ENCODE measurements at places on chromosomes 6 and 20. TPM values are rescaled to one million over a fixed set of nuclear protein-coding genes. Genes with fewer than 3 reads are reported as not detected.

DNA sequence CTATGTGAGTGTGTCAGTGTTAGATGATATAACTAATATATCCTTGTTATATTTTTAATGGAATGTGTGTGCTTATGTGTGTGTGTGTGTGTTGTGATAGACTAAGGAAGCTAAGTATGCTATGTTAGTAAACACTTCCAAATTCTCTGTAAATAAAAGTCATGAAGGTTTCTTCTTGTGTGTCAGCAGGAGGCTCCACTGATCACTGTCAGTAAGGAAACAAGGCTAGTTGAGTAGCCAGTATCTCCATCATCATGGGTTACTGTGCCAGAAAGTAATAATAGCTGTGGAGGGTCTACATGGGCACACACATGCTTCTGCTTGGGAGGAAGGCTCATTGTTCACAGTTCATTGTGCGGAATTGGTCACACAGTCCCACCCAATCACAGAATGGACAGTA is 302.8 kb upstream of the RNF217 start:
- H3K36me3 ChIP-seq: no peaks in the 10 kb centered on the region
- H3K4me1 ChIP-seq: no peaks in the 10 kb centered on the region
- H3K27me3 ChIP-seq: no peaks in the 10 kb centered on the region
- no peak overlapping the region for H3K27ac ChIP-seq
- no peak for DNase-seq

Gene BPIFB1
- total RNA-seq: not detected

DNA sequence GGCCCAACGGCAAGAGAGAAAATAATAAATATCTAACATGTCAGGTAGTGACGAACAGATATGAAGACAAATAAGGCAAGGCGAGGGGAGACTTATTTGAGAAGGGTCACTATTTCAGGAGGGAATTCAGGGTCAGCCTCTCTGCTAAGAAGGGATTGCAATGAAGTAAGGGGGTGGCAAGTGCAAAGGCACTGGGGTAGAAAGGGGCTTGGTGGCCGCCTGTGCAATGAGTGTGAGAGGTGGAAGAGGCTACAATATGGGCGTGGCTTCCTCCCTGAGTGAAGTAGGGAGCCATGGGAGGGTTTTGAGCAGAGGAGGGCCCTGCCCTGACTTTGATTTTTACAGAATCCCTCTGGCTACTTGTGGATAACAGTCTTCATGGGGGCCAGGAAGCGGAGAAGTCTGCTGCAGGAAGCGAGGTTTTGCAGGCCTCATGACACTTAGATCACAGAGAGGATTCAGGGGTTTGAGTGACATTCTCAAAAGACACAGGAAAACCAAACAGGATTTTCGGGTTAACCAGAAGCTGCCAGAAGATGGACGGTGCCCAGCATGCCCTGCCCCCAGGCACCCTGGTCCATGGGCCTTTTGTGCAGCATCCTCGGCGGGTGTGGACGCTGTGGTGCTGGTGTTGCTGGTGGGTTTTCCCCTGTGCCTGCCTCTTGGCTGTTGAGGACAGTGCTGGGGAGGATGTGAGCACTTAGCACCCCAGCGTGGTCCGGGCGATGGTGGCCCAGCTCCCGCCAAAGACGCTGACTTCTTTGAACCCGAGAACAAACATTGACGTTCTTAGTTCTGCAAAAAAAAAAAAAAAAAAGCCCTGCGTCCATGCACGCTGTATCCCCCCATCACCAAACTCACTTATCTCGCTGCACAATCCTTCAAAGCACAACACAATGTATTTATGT is 124.2 kb upstream of the PTPN1 start:
- H3K27me3 ChIP-seq: no peaks in the 10 kb centered on the region
- no peak overlapping the region for H3K4me3 ChIP-seq
- H3K27ac ChIP-seq: no peak overlapping the region
- DNase-seq: no peak

Gene B3GAT2
- total RNA-seq: not detected

DNA sequence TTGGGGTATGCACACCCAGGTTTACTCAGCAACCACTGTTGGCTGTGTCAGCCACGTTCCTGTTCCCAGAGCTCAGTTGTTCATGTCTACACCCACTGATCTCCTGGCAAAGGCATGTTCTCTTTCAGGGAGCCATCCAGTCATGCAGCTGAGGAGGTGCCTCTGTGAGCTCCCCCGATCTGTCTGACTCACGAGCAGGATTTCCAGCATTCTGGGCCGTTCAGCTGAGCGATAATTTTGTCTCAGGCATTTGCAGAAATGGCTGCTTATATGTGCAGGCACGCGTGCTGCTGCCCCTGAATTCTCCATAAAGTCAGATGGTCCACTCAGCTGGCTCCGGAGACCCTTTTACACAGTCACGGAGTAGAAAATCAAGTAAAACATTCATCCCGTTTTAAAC is 78.4 kb upstream of the IYD start:
- no peaks in the 10 kb centered on the region for H3K36me3 ChIP-seq
- H3K27ac ChIP-seq: no peak overlapping the region
- no peak for DNase-seq
- no peaks in the 10 kb centered on the region for H3K27me3 ChIP-seq

Gene HFE
- total RNA-seq: 14.3 TPM

GRCh38 chr20:47243003-47243402 is 113.5 kb downstream of the ZMYND8 start:
- peaks cover 61% of the 10 kb centered on the region for H3K36me3 ChIP-seq
- H3K27ac ChIP-seq: no peak overlapping the region
- peaks cover 28% of the 10 kb centered on the region for H3K4me1 ChIP-seq
- no peaks in the 10 kb centered on the region for H3K27me3 ChIP-seq
- no peak for DNase-seq

- no peak overlapping the region for H3K27ac ChIP-seq
- no peaks in the 10 kb centered on the region for H3K36me3 ChIP-seq
- DNase-seq: peak; percentile 26
- no peaks in the 10 kb centered on the region for H3K27me3 ChIP-seq
- H3K4me1 ChIP-seq: no peaks in the 10 kb centered on the region
- no peak overlapping the region for H3K4me3 ChIP-seq
Observed at GRCh38 chr20:14775778-14776177, 438.4 kb upstream of the FLRT3 start.

Gene HLA-DOB
- total RNA-seq: not detected

- H3K27me3 ChIP-seq: no peaks in the 10 kb centered on the region
- H3K4me3 ChIP-seq: no peak overlapping the region
- H3K27ac ChIP-seq: no peak overlapping the region
- H3K4me1 ChIP-seq: no peaks in the 10 kb centered on the region
- no peak for DNase-seq
Observed at GRCh38 chr6:140663772-140664171, 1289.3 kb upstream of the CITED2 start.

Gene CITED2
- 333 TPM for total RNA-seq

DNA sequence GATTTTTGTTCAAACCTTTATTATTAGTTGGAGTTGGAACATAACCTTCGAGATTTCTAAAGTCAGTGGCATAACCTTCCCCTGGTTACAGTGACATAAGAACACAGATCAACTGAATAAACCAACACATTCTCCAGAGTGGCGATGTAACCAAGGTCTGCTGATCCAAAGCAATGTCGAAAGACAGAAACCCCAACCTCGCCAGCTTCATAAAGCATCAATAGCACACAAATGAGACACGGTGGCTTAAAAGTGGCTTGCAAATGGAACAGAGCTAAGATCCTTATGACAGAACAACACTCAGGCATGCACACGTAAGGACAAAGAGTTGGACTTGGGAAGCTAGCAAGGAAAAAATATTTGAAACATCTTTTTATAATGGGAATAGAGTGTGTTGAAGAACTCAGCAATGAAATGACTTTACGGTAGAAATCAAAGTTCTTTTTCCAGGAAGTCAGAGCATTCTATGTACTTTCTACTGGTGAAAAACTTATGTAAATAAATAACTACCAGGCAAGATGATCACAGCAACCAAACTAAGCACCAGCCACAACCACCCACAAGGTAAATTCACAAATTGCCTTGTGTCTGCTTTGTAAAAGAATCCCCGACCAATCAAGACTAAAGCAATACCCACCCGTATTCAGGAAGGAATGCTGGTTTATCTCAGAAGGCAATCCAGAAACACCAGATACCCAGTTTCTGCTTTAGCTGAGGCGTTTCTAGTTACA is 61.0 kb upstream of the NHSL1 start:
- H3K27me3 ChIP-seq: no peaks in the 10 kb centered on the region
- H3K36me3 ChIP-seq: no peaks in the 10 kb centered on the region
- H3K27ac ChIP-seq: no peak overlapping the region
- no peak for DNase-seq
- no peaks in the 10 kb centered on the region for H3K4me1 ChIP-seq
- no peak overlapping the region for H3K4me3 ChIP-seq

- no peaks in the 10 kb centered on the region for H3K4me1 ChIP-seq
- H3K4me3 ChIP-seq: no peak overlapping the region
Observed at GRCh38 chr6:37381579-37381978, 27.8 kb downstream of the RNF8 start.

DNA sequence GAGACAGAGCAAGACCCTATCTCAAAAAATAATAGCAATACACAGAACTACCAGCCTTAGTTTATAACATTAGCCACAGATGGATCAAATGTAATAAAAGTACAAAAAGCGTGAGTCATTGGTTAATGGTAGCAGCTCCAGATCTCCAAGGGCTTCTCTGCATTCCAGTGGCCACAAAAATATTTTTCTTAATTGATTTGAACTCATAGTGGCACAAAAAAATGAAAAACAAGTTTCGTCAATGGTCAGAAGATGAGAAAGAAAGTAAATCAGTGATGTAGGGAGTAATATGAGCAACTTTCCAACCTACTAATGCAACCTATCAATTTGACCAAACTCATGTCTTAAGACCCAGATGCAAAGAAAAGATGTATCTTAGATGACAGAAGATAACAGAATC is 79.6 kb downstream of the CEP57L1 start:
- no peak overlapping the region for H3K27ac ChIP-seq
- no peak overlapping the region for H3K4me3 ChIP-seq
- peaks cover 8% of the 10 kb centered on the region for H3K27me3 ChIP-seq

Gene TREM2
- total RNA-seq: 24.5 TPM

Gene PRR18
- not detected for total RNA-seq

DNA sequence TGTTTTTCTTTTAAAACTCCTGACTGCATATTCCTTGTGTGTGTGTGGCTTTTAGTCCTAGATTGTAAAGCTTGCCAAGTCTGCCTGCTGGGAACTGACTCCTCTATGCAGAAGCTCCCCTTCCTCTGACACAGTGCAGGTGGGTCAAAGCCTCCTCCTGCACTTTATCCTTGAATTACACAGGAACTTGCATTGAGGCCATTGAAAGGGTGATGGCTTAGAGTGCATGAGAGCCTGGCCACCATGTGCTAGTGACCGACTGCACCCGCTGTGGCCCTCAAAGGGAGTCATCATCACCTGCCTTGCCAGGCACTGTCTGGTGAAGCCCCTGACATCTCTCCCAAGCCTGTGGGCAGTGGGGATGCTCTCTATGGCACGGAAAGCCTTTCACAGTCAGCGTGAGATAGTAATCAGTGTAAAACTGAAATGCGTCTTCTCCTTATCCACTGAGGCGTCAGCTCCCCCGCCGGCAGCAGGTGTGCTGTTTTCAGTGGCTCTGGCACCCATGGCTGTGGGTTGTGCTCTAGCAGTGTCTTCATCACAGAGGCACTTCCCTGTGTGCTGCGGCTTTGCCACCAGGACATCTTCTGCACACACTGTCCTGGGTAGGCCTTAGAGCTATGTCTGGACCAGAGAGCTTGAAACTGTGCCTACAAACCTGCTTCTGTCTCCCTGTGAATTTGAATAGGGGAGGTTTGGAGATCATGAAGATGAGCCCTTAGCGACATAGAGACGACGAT is 87.9 kb downstream of the THBS2 start:
- no peaks in the 10 kb centered on the region for H3K27me3 ChIP-seq
- H3K4me3 ChIP-seq: no peak overlapping the region
- H3K36me3 ChIP-seq: no peaks in the 10 kb centered on the region
- no peaks in the 10 kb centered on the region for H3K4me1 ChIP-seq

DNA sequence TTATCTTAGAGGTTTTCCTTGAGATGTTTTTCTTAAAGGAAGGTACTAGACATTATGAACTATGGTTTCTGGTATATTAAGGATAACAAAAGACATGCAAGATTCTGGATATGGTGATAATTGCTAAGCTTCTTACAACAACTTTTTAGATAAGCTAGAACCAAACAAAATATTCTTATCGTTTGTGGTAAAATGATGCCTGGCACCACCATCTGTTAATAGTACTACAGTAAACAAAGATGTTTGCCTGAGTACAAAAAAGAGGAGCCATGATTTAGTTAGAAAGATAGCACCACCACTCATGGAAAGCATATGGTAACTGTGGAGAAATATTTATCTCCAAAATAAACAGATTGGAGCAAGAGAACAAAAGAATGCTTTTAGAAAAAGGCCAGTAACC is 747.3 kb downstream of the COL12A1 start:
- H3K27me3 ChIP-seq: no peaks in the 10 kb centered on the region
- no peak overlapping the region for H3K4me3 ChIP-seq
- H3K36me3 ChIP-seq: no peaks in the 10 kb centered on the region
- no peaks in the 10 kb centered on the region for H3K4me1 ChIP-seq
- H3K27ac ChIP-seq: no peak overlapping the region
- no peak for DNase-seq

- H3K4me1 ChIP-seq: no peaks in the 10 kb centered on the region
- H3K4me3 ChIP-seq: no peak overlapping the region
- H3K27me3 ChIP-seq: no peaks in the 10 kb centered on the region
Observed at GRCh38 chr20:61307686-61308476, 55.8 kb downstream of the CDH4 start.

DNA sequence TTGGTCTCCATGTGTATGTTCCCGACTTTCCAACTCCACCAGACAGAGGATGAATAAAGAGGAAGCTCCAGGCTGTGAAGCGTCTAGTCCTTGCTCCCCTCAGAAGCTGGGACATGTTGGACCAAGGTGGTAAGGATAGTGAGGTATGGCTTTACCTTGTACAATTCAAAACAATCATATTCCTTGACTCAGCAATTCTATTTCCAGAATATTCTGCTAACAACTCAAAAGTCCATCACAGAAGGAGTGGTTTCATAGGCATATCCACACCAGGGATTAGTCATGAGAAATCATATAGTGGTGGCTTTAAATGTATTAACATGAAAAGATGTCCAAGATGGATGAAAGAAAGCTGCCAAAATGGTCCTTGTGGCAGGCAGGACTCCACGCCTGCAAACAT is 19.8 kb downstream of the FKBP1A start:
- peak overlapping the region; percentile 45 for H3K27ac ChIP-seq
- peaks cover 25% of the 10 kb centered on the region for H3K4me1 ChIP-seq
- no peaks in the 10 kb centered on the region for H3K27me3 ChIP-seq
- H3K36me3 ChIP-seq: no peaks in the 10 kb centered on the region
- DNase-seq: no peak

GRCh38 chr20:46252352-46253091 is 55.8 kb downstream of the CDH22 start:
- no peak overlapping the region for H3K27ac ChIP-seq
- no peaks in the 10 kb centered on the region for H3K4me1 ChIP-seq
- peaks cover 25% of the 10 kb centered on the region for H3K27me3 ChIP-seq
- H3K4me3 ChIP-seq: no peak overlapping the region

Data from adrenal gland (tissue), 19 donors.